ENCODE measurements at places on chromosomes 1 and 21.

- DNase-seq, result no peak
These were observed 120.9 kb upstream of the COL6A1 start for GRCh38 chr21:45860493-45861155.

- DNase-seq, result no peak
These were observed 35.8 kb downstream of the NCAM2 start for GRCh38 chr21:21034036-21034435.

DNA sequence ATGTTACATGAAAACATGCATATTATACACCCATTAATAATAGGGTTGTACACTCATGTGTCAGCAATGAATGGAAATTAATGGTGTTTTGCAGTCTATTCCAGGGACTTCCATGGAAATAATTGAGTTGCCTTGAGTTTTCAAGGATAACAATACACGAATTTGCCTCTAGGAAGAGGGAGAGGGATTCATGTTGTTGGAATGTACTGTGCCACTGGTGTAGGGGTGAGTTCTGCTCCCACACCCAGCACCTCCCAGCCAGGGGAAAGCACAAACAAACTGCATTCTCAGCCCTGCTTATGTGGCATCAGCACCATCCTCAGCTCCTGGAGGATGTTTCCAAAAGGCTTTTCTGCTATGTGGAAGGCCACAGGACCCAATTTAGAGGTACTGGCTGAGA, 57.8 kb downstream of the BCAR3 start:
- DNase-seq, result no peak

- DNase-seq, result no peak
These were observed 89.2 kb upstream of the IGSF21 start for GRCh38 chr1:18018366-18018765.

DNA sequence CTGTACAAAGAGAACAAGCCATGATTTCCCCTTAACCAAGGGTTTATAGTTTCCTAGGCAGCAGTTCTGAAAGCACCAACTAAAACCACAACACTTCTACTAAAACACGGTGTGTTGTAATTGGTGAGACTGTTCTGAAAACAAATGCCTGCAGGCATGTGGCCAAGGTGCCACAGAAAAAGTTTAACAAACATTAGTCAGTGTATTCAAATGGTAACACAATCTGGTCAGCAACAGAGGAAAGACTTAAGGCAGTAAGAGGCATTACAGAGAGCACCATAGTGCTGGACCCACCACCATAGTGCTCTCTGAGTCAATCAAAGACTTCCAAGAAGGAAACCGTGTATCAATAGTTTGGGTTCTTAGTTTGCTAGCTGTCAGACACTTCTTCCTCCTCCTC, 16.7 kb downstream of the SNIP1 start:
- no peak for DNase-seq

GRCh38 chr1:82091729-82092128, 291.0 kb downstream of the ADGRL2 start:
- DNase-seq, result no peak

DNA sequence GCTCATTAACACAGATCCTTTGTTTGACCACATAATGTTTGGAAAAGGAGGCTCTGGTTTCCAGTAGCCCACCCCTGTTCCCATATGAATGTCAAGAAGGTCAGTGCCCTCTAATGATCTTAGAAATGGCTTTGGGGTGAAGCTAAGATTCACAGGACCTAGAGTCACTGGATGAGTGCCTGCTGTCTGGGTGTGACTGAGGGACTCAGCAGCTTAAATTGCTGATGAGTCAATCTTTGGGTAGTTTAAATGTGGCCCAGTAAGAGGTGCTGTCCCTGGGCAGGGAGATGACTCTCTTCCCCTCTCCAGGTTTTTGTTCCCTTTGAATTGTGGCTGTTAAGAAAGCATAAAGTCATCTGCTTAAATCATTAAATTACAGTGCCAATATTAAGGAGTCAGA, 50.6 kb downstream of the L1TD1 start:
- DNase-seq, result no peak

DNA sequence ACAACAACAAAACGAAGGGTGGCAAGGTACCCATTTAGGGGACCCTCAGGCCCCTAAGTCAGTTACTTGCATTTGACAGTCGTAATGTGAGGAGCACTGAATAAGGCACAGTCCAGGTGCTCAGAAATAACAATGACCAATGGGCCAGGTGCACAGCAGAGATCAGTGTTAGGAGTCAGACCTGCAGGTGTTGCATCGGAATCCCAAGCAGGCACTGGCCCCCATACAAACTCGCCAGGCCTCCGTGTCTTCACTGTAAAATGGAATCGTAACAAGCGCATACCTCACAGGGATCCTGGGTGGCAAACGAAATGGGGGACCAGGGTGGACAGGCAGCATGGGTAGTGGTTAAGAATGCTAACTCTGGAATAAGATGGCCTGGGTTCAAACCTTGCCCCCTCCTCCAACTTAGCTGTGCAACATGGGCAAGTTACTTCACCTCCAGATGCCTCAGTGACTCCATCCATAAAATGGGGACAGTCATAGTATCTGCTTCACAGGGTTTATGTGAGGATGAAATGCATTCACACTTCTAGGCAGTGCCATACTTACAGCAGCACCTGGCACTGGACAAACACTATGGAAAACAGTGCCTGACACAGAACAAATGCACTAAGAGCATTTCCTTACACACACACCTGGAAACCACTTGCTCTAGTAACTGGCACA, 20.2 kb downstream of the RCAN1 start:
- no peak for DNase-seq

DNA sequence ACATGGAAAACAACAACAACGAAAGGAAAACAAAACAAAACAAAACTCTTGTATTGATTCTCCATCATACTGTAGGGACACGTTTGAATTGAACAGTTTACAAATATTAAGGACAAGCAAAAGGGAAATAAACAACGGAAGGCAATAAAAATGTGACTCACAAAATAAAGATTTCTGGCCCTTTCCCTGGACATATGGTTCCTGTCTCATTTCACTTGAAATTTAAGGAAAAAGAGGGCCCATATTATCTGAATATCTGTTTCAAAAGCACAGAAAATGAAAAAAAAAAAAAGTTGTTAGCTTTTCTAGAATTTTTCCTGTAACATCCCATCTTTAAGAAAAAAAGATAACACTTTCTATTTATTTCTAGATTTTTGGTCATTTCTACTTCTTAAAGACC, 3.6 kb upstream of the PKN2 start:
- no peak for DNase-seq

Data from CD4-positive, alpha-beta T cell treated with Interleukin-6 at 100 ng/mL for 8 hours (primary cell).